ENCODE measurements at places on chromosomes 16 and 17.
A peak's percentile ranks its signal among the peaks of the same experiment; 100 is the strongest.

GRCh38 chr17:5500589-5501391 lies 14.4 kb downstream of the MIS12 start:
- DNase-seq = peak; percentile 79

DNA sequence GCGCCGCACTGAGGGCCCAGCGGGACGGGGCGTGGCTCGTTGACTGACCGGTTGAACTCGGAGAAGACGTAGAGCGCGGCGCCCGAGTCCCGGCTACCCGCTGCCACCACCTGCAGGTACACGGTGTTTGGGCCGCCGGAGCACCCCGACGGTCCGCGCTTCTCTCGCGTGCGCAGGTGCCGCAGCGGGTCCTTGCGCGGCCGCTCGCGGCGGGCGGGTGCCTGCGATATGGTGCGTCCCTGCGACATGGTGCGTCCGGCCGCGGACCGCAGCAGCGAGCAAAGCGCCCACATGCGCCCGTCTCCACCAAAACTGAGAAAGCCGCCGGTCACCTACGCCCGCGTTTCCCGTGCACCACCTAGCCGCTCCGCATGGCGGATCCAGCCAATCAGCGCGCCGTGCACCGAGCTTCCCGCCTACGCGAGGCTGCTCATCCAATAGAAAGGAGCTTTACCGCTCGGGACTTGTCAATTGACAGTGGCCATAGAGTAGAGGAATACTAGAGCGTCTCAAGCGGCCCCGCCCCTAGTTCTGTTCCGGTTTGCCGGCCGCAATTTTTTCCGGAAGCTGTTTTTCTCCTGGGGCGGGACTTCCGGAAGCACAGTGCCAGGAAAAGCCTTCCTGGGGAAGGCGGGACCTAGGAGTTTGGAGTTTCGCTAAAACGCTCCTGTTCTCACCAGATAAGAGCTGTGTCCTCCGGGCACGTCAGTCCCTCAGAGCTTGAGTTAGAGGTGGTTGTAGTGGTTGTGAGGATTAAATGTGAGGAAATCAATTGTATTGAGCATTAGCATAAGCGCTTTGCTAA lies at the start of gene ELAC2:
Gene ELAC2 (minus strand): TSS at position 373 of the 805 bp plus-strand sequence. CDS start 80 bp downstream, at position 293.
- peak; percentile 99 for DNase-seq

GRCh38 chr16:30641378-30641982 lies 9.3 kb upstream of the PRR14 start:
- no peak for DNase-seq

DNA sequence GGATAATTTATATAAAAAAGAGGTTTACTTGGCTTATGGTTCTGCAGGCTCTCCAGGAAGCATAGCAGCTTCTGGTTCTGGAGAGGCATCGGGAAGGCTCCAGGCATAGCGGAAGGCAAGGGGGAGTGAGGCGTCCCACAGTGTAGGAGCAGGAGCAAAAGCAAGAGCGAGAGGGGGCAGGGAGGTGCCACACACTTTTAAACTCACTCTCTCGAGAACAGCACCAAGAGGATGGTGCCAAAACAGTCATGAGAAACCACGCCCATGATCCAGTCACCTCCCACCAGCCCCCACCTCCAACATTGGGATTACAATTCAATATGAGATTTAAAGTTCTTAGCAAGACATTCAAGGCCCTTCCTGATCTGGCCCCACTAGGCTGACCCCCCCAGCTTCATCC lies 50.0 kb upstream of the LGALS9 start:
- no peak for DNase-seq

DNA sequence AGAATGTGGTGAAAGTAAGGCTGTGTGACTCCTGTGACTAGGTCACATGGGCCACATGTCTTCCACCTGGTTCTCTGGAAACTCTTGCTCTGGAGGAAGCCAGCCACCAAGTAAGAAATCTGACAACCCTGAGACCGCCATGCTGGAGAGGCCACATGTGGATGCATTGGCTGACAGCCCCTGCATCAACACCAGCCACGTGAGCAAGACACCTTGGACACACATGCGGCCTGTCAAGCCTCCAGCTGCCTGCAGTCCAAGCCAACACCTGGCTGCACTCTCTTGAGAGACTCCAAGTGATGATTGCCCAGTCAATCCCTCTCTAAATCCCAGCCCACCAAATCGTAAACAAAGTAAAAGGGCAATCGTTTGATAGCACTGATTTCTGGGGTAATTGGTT lies 112.6 kb downstream of the FOXL1 start:
- DNase-seq = no peak

DNA sequence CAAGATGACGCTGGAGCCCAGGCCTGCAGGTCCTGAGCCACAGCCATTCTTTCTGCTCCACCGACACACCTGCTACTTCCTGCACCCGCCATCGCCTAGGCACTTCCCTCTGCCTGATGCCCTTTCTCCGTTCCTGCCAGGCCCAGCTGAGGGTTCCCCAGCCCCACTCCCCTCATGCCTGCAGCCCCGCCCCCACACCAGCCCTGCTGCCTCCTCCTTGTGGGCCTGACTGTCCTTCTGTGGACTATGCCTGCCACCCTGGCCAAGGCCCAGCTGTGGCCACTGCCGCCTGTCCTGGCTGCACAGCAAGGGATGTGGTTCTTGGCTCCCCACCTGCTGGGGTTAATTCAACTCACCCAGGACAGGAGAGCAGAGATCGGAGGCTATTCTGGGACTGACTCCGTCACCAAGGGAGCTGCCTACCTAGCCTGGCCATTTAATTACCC lies 7.5 kb downstream of the NATD1 start:
- DNase-seq = no peak

DNA sequence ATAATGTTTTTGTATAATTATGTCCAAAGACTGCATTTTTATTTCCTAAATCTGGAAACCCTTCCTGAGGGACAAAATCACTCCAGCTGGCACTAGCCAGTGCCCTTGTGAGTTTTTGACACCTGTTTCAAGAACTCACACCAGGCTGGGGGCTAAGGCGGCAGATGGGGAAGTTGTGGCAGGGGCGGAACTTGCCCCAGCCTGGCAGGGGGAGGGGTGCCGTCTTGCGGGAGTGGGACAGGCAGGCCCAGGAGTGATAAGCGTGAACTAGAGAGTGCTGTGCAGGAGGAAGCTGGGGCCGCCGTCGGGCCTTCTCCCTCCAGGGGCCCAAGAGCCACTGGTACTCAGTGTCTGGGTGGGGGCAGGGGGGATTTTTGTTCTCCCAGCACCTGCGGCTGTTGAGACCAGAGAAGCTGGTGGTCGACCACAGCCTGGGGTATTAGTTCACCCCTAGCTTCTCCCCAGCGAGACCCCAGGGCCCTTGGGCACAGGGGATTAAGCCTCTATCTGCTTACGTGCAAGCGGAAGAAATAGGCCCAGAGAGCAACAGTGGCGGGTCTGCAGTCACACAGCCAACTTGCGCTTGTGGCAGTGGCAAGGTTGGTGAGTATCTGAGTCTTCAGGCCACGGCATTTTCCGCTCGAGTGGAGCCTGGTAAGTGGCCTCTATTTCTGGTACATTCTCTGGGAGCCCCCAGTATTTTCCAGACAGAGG lies 40.2 kb upstream of the PLCG2 start:
- peak; percentile 97 for DNase-seq

DNA sequence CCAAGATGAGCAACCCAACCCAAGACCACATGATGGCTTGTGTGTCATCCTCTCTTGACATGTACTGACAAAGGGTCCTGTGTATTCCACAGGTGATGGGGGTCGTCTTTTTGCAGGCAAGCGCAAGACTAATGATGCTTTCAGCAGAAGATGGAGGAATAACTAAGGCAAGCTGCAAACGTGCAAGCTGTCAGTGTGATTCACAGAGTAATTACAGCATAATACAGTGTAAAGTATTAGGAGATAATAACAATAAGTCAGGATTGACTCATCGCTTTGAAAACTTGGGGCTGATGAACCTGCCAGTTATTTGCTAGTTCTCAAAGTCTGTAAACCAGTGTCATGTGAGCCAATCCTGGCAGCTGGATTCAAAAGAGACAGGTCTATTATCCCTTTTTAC lies 41.6 kb upstream of the ASIC2 start:
- DNase-seq = no peak

DNA sequence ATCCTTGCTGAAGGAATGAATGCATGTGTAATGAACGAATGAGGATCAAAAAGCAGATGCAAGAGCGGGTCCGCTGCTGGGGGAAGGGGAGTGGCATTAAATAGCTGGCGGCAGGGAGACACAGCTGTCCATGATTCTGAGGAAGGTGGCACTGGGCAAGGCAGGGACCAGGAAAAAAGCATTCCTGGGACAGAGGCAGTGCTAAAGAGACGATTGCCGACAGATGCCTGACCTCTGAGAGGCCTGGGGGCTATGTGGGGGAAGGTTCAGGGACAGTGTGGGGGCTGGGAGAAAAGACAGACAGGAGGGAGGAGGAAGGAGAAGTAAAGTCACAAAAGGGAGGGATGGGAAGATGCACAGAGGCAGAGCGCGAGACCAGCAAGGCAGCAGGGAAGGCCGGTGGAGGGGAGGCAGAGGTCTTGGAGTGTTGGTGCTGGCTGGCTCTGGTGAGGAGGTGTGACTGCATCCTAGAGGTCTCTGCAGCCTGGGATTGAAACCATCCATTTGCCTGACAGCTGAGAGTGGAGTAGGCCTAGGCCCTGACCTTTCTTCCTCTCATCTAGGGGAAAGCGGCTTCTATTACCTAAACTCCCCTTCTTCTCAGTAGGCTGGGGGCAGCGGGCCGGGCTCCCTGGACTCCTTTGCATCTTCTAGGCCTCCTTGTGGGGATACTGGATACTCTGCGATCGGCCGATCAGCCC lies 109.9 kb downstream of the SDK2 start:
- DNase-seq = no peak

DNA sequence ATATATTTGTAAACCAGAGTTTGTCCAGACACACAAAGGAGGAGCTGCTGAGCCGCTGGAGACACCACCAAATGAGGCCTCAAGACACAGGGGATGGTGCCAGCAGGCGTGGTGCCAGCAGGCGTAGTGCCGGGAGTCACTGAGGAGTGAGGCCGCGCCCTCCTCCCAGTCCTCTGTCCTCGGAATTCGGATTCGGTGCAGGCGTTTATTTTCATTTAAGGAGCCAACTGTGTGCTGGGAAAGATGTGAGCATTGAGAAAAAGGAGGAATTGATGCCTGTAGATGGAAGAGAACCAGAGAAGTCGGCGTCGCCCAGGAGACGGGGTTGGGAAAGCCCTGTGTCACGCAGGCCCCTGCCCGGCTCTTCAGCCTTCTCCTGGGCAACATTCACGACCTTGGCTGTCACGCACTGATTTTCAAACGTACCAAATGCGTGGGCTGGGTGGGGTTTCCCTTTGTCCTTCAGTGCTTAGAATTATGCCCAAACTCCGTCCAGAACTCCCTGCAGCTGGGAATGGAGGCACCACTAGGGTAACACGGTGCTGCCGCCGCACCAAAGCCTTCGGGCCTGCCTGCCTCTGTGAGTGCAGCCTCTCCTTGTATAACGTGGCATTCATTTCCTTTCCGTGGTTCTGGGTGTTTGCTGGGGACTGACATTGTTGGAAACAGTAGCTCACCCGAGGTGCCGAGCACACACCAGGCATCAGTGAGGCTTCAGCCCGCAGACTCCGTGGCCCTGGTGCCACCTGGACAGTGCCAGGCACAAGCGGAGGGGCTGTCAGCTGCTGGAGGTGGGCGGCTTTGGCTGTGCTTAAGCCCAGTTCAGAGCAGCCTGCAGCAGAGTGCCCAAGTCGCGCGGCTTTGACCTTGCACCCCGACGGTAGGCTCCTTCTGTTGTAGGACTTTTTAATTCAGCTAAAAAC lies 49.0 kb upstream of the CHMP6 start:
- no peak for DNase-seq

DNA sequence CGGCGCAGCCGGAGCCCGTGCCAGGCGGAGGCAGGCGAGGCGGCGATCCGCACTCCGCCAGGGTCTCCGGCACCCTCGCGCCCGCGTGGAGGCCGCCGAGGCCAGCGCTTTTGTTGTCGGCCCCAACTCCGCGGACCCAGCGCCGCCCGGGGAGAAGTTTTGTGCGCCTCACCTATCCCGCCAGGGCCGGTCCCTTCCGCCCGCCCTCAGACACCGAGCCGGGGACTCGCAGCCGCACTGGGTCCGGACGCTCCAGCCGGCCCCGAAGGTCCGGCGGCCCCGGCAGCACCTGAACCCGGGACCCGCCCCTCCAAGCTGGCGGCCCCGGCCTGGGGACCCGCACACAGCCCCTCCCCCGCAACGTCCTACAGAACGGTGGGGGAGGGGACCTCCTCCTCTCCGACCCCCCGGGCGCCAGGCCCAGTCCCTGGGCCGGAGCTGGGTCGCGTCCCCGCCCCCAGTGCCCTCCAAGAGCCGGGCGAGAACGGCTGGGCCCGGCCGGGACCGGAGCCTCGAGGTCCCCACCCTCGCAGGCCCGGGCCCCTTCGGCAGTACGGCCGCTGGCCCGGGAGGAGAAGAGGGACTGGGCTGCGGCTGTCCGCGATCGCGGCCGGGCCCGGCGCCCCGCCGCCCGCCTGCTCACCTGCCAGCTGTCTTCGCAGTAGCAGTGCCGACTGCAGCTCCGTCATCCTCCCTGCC lies 698 bp downstream of the UBE2G1 start:
- DNase-seq = peak; percentile 46

- DNase-seq = no peak
Observed at GRCh38 chr16:21986692-21987246, 14.1 kb downstream of the PDZD9 start.

- DNase-seq = no peak
Observed at GRCh38 chr17:40025991-40026815, 11.0 kb downstream of the CSF3 start.

- DNase-seq = peak; percentile 70
Observed at GRCh38 chr17:66426397-66427033, 124.1 kb downstream of the PRKCA start.

DNA sequence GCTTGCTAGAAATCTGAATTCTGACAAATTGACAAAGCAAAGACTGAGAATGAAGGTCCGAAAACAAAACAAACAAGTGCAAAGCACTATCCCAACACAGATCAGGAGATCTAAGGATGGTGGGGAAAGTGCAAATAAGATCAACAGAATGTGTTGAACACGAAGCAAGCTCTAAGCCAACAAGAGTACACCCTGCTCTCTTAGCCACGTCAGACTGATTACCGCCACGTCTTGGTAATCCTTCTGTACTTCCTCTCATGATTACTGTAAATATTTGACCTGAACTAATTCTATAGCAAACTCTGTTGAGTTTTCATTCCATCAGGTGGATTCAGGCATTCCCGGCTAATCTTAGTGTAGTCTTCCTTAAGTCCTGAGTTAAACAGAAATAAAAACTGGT lies 34.3 kb upstream of the ERCC4 start:
- no peak for DNase-seq

GRCh38 chr17:10360578-10360977 lies 12.2 kb downstream of the MYH13 start:
- no peak for DNase-seq

DNA sequence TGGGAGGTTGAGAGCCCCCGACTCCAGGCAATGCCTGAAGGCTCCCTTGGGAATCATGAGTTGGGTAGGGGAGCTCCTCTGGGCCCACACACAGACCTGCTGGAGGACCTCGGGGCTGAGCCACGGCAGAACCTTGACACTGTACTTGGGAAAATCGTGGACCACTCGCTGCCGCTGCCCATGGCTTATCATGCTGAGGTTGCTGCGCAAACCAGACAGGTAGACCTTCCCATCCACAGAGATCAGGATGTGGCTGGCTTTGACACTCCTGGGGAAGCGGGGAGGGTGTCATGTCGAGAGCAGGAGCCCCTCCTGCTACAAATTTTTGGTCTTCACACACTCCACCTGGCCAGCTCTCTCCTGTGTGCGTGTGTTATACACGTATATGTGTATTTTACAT lies 7.2 kb upstream of the LIMD2 start:
- no peak for DNase-seq

GRCh38 chr17:14143688-14144087 lies 74.4 kb downstream of the COX10 start:
- no peak for DNase-seq

- DNase-seq = peak; percentile 40
Observed at GRCh38 chr17:73657473-73658116, 13.3 kb upstream of the SDK2 start.

All from KBM-7 (cell line).